ENCODE measurements at places on chromosomes 3 and 15. TPM values are rescaled to one million over a fixed set of nuclear protein-coding genes. Genes with fewer than 3 reads are reported as not detected.

Gene MOBP
- not detected for total RNA-seq

Gene SCAANT1
- not detected for total RNA-seq

Gene SLC51A
- total RNA-seq, result not detected

Gene GNAT1
- total RNA-seq, result not detected

Gene CD200
- total RNA-seq, result 5.1 TPM
